HFFc6 (cell line): ENCODE measurements at places on chromosomes 5 and 9.

GRCh38 chr5:159218595-159219023, 9.3 kb upstream of the RNF145 start:
- no peak for DNase-seq

DNA sequence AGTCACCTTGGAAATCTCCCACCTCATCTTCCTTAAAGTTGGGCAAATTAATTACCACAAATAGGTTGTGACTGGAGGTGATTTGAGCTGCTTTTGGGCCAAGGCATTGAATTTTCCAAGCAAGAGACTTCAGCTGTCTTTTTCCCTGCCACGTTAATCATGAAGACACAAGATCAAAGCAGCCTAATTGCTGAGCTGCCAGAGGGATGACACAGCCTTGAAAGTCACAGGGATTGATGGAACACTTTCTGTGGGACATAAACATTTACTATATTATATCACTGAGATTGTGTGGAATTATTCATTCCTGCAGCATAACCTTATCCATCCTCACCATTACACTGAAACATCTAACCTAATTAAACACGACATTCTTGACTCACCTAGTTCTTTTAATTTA, 172.2 kb downstream of the FAM170A start:
- no peak for DNase-seq

GRCh38 chr9:91036826-91037510, 235.3 kb downstream of the SYK start:
- DNase-seq, result peak; percentile 93

- DNase-seq, result peak; percentile 86
Measured at GRCh38 chr9:115649991-115650472, 503.6 kb upstream of the PAPPA start.

DNA sequence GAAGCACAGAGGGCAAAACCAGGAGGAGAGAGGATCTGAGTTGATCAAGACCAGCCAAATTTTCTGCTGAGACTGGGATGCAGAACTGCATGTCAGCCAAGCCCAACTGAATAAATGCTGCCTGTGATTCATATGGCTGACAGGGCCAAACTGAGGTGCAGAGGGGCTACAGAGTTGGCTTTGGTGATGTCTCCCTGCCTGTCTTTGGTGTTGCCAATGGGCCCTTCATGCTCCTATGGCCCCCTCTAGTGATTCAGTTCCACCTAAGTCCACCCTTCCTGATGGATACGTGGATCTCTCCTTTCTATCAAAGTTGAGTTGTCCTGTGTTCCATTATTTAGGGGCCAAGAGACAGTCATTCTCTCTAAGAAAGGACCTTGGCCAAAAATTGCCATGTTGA, 163.6 kb upstream of the TLE4 start:
- peak; percentile 5 for DNase-seq

DNA sequence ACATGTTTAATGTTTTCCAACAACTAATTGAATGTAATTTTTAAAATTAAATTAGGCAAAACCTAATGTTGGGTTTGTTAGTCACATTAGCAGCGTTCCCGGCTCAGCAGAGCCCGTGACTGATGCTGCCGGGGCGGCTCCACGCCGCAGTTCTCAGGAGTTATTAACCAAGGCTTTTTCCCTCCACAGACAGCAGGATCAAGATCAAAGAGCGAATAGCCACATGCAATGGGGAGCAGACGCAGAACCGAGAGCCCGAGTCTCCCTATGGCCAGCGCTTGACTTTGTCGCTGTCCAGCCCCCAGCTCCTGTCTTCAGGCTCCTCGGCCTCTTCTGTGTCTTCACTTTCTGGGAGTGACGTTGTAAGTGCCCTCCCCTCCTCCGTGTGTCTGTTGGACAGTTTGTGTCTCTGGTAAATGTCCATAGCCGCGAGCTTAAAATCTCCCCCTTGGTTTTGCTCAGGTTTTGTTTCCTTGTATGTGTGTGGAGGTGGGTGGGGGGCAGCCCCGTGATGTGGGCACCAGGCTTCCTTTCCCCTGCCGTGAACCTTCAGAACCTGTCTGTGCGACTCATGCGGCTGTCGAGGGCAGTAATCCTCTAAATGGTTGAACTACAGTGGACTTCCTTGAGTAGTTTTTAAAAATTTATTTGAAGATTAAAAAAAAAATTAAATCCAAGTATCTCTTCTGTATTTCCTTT, 37.1 kb downstream of the TENT4A start:
- no peak for DNase-seq
